A549 treated with CORT108297 at 1 μM for 4 hours (cell line): ENCODE measurements at places on chromosomes 12 and 14. TPM values are rescaled to one million over a fixed set of nuclear protein-coding genes. Genes with fewer than 3 reads are reported as not detected.

ARMH4 gene
- total RNA-seq = 0.55 to 0.84 TPM (median 0.69 TPM) in 5 replicates

CCNB1IP1 gene
- total RNA-seq = 39.2 to 48.8 TPM (median 42.7 TPM) in 5 replicates

TMPRSS12 gene
- not detected in 5 replicates for total RNA-seq

GPRC5D gene
- total RNA-seq = not detected in 5 replicates

NTF3 gene
- total RNA-seq = not detected in 5 replicates

ADCY4 gene
- total RNA-seq = not detected in 5 replicates

PPFIA2 gene
- total RNA-seq = not detected in 5 replicates

LMNTD1 gene
- not detected in 5 replicates for total RNA-seq

RARG gene
- 25.9 to 32.6 TPM (median 30.7 TPM) in 5 replicates for total RNA-seq

KRT78 gene
- total RNA-seq = 0.08 to 0.14 TPM (median 0.10 TPM) in 3 of 5 replicates, not detected in the others

SPTB gene
- total RNA-seq = 1.0 to 1.5 TPM (median 1.1 TPM) in 5 replicates

TOMM20L gene
- not detected in 5 replicates for total RNA-seq

LHX5 gene
- total RNA-seq = 0.02 TPM in 1 of 5 replicates, not detected in the others

AMIGO2 gene
- total RNA-seq = 94.6 to 163 TPM (median 140 TPM) in 5 replicates

PLEKHH1 gene
- 3.5 to 5.1 TPM (median 4.2 TPM) in 5 replicates for total RNA-seq

KRT3 gene
- 0.05 to 0.09 TPM (median 0.06 TPM) in 4 of 5 replicates, not detected in the other for total RNA-seq

KLRC2 gene
- 1.3 to 2.7 TPM (median 2.1 TPM) in 5 replicates for total RNA-seq

ASB2 gene
- total RNA-seq = 1.3 to 3.5 TPM (median 1.8 TPM) in 5 replicates

GLI1 gene
- 7.4 to 12.6 TPM (median 10.1 TPM) in 5 replicates for total RNA-seq
